ENCODE measurements at places on chromosomes 1 and 21. TPM values are rescaled to one million over a fixed set of nuclear protein-coding genes. Genes with fewer than 3 reads are reported as not detected.
A peak's percentile ranks its signal among the peaks of the same experiment; 100 is the strongest.

- DNase-seq: no peak
Observed at GRCh38 chr1:64524614-64525013, 54.7 kb downstream of the CACHD1 start.

GRCh38 chr1:99788896-99789295 lies 22.5 kb upstream of the FRRS1 start:
- DNase-seq: no peak

GRCh38 chr1:145720556-145720877 lies 1.2 kb downstream of the CD160 start:
- peak; percentile 32 for DNase-seq

- DNase-seq: no peak
Observed at GRCh38 chr1:64901663-64902062, 64.7 kb downstream of the JAK1 start.

DNA sequence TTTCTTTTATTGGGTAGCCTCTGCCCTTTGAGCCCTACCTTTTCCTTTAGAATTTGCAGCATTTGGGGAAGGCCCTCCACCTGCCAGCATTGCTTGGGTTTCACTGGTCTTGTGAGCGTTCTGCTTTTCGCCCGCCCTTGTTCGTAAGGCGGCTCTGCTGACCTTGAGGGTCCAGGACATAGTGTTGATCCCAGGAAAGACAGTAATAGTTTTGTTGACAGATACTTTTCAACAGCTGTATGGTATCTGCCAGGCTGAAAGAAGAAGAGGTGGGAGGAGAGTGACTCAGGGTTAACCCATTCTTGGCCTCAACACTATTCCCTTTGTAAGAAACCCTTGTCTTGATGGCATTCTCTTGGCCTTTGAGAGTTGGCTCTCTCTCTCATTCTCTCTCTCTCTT lies 113.4 kb upstream of the SPAG17 start:
- DNase-seq: no peak

- no peak for DNase-seq
Observed at GRCh38 chr1:6511561-6512244, 20.2 kb upstream of the PLEKHG5 start.

- DNase-seq: no peak
Observed at GRCh38 chr1:96880626-96881025, 159.0 kb downstream of the PTBP2 start.

- DNase-seq: no peak
Observed at GRCh38 chr1:76613886-76614285, 253.4 kb upstream of the ST6GALNAC5 start.

DNA sequence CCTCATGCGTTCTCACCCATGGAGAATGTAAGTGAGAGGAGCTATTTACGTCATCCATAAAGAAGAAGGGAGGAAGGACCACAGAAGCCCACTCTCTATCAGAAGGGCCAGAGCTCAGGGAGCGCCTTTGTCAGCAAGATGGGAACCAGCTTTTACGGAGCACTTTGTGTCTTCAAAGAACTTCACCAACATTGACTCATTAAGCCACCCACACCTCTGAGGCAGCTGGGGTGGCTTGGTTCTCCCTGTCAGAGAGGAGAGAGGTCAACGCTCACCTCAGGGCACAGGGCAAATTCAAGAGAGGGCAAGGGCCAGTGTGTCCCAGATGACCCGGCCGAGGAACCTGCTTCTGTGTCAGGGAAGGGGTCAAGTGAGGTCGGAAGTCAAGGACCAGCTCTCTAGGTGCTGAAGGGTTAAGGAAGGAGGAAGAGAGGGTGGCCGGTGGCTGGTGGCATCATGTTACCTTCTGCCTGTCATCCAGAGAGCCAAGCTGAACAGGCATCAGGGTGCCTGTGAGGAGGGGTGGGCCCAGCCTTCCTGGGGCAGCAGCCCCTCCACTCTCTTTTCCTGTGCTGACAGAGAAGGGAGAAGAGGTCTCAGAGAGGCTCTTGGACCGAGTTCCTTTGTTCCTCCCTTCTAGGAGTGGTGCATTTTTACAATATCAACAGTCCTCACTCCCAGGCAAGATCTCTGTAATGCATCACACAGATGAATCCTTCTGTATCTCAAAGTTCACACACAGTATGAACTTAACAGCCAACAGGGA lies 109.0 kb downstream of the ETS2 start:
- peak; percentile 28 for DNase-seq

DNA sequence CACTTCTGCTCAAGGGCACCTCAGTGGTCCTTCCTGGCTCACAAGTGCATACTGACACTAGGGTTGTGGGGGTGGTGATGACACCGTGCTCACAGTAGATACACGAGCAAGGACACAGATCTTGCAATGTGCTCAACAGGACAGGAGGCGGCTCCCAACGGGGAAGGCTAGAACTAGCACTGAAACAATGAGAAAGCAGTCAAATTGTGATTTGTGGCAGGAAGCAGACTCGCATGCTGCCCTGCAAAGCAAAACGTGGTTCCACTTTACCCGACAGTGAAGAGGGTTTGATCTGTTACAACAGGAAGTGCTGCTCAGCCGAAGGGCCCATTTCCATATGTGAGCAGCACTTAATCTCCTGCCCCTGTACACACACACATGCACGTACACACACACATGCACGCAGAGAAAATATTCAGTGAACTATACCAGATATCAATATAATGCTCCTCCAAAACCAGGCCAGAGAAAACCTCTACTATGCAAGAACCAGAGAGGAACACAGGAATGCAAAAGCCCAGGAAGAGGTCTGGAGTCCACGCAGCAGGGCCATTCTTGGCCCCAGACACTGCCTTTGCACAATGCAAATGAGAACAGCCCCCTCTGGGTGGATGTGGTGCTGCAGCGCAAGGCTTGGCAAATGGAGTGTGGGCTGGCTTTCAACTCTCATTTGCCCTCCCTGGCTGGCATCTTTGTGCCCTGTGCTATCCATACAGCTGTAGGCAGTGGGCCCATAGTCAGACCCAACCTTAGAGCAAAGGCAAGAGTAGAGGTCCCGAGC lies 47.1 kb downstream of the KANK4 start:
- DNase-seq: no peak

DNA sequence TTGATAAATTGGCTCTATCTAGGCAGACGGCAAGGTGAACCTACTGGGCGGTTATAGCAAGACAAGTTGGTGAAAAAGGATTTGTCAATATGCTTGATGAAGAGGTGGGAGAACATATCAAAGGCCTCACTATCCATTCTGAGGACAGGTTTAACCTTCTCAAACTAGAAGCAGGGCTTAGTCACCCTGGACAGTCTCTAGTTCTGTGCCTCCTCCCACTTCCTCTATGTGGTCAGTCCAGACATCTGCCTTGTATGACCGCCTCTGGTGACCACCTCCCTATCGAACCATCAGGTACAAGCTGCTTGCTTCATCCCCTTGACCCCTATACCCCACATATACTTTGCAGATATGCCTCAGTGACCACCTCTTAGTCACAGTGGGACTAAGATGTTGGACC lies 2.3 kb upstream of the SCYL3 start:
- DNase-seq: no peak

DNA sequence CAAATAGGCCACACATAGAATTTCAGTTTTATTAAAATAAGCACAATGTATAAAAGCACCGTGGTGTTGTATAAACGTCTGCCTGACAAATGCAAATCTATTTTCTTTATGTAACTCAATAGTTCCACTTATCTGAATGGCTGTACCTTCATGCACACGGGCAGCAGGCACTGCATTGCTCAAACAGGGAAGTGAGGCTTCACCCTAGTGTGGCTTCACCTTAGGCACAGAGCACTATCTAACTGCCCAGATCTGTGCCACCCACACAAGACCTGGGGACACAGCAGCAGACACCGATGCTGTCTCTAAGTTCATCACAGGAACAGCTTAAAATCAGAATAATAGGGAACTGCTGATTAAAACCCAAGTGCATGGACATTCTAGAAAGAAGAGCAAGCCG lies 6.0 kb upstream of the KNCN start:
- DNase-seq: no peak

GRCh38 chr1:75614399-75614756 lies 3.5 kb upstream of the SLC44A5 start:
- no peak for DNase-seq

VAMP4 gene
- 6.3 TPM for total RNA-seq

ADAMTS4 gene
- not detected for total RNA-seq

ARHGEF2 gene
- total RNA-seq: 90.1 TPM

IL19 gene
- not detected for total RNA-seq

LIN28A gene
- total RNA-seq: 1.4 TPM

KIF17 gene
- 2.4 TPM for total RNA-seq

BGLAP gene
- 1.4 TPM for total RNA-seq

AGO3 gene
- 26.9 TPM for total RNA-seq

PRR9 gene
- not detected for total RNA-seq

MPZ gene
- 3.6 TPM for total RNA-seq

ALPL gene
- 0.61 TPM for total RNA-seq

SYTL1 gene
- total RNA-seq: 75.9 TPM

LCE1E gene
- not detected for total RNA-seq

Measured in HCT116 (cell line).